Left forelimb (tissue), 1 donor: ENCODE measurements at places on chromosomes 7 and 10.

DNA sequence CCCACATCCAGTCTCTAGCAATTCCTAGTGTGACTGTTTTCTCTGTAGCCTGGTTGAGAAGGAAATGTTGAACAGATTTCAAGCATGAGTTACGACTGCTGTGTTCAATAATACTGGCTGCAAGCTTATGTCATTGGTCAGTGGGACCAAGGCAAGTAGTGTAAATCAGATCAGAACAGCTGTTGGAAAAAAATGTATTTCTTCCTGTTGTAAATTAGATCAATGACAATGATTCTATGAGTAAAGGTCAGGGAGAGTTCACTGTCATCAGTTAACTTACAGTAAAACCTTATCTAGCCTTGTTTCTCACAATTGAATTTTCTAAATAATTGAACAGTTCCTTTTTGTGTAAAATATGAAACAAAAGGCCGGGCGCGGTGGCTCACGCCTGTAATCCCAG is 6.7 kb downstream of the OTUD1 start:
- DNase-seq = no peak

GRCh38 chr10:116612107-116612769 is 8.5 kb upstream of the PNLIPRP2 start:
- DNase-seq = no peak

- no peak for DNase-seq
Observed at GRCh38 chr10:76649723-76650127, 987.9 kb downstream of the KCNMA1 start.

DNA sequence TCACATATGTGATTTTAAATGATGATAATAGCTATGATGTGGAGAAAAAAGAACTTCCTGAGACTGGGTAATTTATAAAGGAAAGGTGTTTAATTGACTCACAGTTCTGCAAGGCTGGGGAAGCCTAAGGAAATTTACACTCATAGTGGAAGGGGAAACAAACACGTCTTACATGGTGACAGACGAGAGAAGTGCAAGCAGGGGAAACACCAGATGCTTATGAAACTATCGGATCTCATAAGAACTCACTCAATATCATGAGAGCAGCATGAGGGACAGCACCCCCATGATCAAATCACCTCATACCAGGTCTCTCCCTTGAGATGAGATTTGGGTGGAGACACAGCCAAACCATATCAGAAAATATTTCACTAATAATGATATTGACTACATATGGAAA is 4.1 kb upstream of the LIPN start:
- DNase-seq = no peak

- no peak for DNase-seq
Observed at GRCh38 chr10:7432884-7433726, 22.3 kb upstream of the SFMBT2 start.
